ENCODE measurements at places on chromosomes 3 and 15.

GRCh38 chr15:43948691-43949325 lies 122.0 kb downstream of the WDR76 start:
- no peak for DNase-seq

DNA sequence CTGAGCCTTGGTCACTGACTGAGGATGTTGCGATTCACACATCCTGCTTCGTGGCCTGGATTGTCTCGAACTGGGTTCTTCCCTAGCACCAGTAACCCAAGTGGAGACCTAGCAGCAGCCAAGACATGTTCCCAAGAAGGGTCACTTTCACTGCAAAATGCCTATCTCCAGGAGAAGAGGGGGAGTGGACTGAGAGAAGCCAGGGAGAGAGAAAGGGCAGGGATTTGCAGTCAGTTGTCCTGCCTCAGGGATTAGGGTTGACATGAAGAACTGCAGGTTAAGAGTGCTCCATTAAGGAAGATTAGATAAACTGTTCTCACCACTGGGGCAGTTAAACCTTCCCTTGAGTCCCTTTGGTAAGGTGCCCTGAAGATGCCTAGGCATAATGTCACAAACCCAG lies 5.7 kb upstream of the CD276 start:
- no peak for DNase-seq

- peak; percentile 43 for DNase-seq
Observed at GRCh38 chr15:99961011-99961441, 227.8 kb upstream of the LYSMD4 start.

GRCh38 chr3:175598740-175599139 lies 739.6 kb downstream of the NAALADL2 start:
- DNase-seq: no peak

GRCh38 chr3:170634663-170635384 lies 48.9 kb upstream of the SLC7A14 start:
- no peak for DNase-seq

- no peak for DNase-seq
Observed at GRCh38 chr3:196645897-196646665, 6.6 kb downstream of the NRROS start.

DNA sequence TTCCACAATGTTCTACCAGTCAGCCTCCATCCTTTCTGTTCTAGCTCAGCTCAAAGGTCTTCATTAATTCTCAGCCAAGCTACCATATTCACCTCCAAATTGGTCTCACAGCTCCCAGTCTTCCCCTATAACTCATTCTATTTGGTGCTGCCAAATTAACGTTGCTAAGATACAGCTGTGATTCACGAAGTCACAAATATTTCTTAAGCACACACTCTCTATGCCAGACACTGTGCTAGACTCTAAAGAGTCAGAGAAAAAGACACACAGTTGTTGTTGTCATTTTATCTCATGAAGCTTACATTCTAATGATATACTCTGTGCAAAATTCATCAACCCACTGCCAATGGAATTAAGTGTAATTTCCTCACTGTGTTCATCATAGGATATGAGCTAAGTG lies 102.8 kb downstream of the FRMD5 start:
- DNase-seq: peak; percentile 46

- peak; percentile 45 for DNase-seq
Observed at GRCh38 chr3:173371848-173372487, 25.6 kb upstream of the NLGN1 start.
